Chondrocyte (in vitro differentiated cells): ENCODE measurements at places on chromosomes 1 and 21. TPM values are rescaled to one million over a fixed set of nuclear protein-coding genes. Genes with fewer than 3 reads are reported as not detected.

Gene TSPEAR
- total RNA-seq, result 0.15 to 0.38 TPM in 2 of 3 replicates, not detected in the other

Gene TCHH
- total RNA-seq, result not detected in 3 replicates

Gene IFFO2
- total RNA-seq, result 13.9 to 18.9 TPM (median 18.8 TPM) in 3 replicates

Gene PRR9
- not detected in 3 replicates for total RNA-seq

Gene CRNN
- total RNA-seq, result not detected in 3 replicates

Gene CD84
- total RNA-seq, result not detected in 3 replicates

Gene TDRD10
- total RNA-seq, result 0.17 TPM in 1 of 3 replicates, not detected in the others

Gene MCOLN3
- 0.21 TPM in 1 of 3 replicates, not detected in the others for total RNA-seq

Gene NR1I3
- not detected in 3 replicates for total RNA-seq

Gene HSD11B1
- total RNA-seq, result not detected in 3 replicates

Gene PPIE
- total RNA-seq, result 31.5 to 32.7 TPM (median 32.6 TPM) in 3 replicates

Gene PLPPR5
- not detected in 3 replicates for total RNA-seq

Gene FCER1G
- not detected in 3 replicates for total RNA-seq

Gene FABP3
- 51.8 to 83.8 TPM (median 81.4 TPM) in 3 replicates for total RNA-seq

DNA sequence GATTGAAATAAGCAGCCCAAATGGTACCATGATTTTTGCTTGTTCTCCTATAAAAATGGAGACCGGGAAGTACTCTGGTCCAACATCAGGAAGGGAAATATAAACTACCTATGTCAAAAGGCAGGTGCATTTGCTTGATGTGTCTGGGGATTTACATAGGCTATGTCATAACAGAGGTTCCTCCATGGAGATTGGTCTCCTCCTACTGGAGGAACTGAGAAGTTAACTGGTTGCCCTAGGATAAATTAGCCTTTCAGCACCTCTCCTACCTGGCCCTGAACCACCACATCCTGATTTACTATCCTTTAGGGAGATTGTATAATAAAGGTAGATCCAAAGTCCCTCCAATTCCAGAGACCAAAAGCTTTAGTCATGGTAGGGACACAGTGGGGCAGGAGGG is 1109.3 kb upstream of the B3GALT2 start:
- H3K36me3 ChIP-seq, result no peaks in the 10 kb centered on the region
- no peaks in the 10 kb centered on the region for H3K27me3 ChIP-seq
- DNase-seq, result no peak
- H3K4me3 ChIP-seq, result no peak overlapping the region

GRCh38 chr1:22918644-22919043 is 54.0 kb downstream of the LACTBL1 start:
- no peak for DNase-seq
- H3K4me1 ChIP-seq, result peaks cover 30% of the 10 kb centered on the region
- H3K36me3 ChIP-seq, result peaks cover 10% of the 10 kb centered on the region
- no peaks in the 10 kb centered on the region for H3K27me3 ChIP-seq

GRCh38 chr1:118744420-118744819 is 243.7 kb downstream of the TBX15 start:
- H3K4me3 ChIP-seq, result no peak overlapping the region
- H3K27me3 ChIP-seq, result no peaks in the 10 kb centered on the region
- no peak overlapping the region for H3K27ac ChIP-seq
- DNase-seq, result no peak
- peaks cover 19% of the 10 kb centered on the region for H3K4me1 ChIP-seq

DNA sequence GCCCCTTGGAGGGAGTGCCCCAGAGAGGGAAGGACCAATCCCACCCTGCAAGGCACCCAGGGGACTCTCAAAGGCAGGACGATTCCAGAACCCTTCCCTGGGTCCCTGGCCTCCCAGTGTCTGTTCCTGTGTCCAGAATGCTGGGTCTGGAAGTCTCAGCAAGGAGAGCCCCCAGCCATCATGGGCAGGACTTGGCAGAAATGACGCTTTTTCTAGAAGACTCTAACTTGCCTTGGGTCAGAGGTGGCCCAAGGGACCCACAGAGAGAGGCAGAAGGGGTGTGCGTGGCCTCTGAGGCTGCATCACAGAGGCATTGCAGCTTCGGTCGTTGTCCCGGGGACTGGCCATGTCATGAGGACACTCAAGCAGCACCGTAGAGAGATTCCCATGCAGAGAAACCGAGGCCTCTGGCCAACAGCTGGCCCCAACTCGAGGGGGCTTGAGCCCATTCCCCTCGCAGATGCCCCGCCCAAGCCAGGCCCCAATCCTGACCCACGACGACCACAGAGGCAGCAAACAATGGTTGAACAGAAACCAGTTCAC is 57.8 kb downstream of the WNT9A start:
- H3K4me1 ChIP-seq, result peaks cover 24% of the 10 kb centered on the region
- no peaks in the 10 kb centered on the region for H3K36me3 ChIP-seq
- H3K27ac ChIP-seq, result no peak overlapping the region

- DNase-seq, result no peak
- H3K4me3 ChIP-seq, result no peak overlapping the region
- no peaks in the 10 kb centered on the region for H3K36me3 ChIP-seq
- no peak overlapping the region for H3K27ac ChIP-seq
Observed at GRCh38 chr1:165342168-165342567, 14.3 kb downstream of the LMX1A start.

DNA sequence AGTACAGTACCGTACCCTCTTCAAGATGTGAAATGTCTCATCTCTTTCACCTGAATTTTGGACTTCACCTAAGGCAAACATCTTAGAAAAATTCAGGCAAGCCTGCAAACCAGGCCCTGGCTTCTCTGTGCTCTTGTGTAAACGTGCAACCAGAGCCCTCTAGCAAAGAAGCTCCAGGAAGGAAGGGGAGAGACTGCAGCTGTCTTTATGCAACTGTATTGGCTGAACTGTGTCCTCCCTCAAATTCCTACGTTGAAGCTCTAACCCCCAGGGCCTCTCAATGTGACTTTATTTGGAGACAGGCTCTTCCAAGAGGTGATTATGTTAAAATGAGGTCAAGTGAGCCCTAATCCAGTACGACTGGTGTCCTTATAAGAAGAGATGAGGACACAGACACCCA is 60.3 kb downstream of the SLC45A1 start:
- H3K4me3 ChIP-seq, result no peak overlapping the region
- peaks cover 5% of the 10 kb centered on the region for H3K36me3 ChIP-seq
- peaks cover 55% of the 10 kb centered on the region for H3K4me1 ChIP-seq

DNA sequence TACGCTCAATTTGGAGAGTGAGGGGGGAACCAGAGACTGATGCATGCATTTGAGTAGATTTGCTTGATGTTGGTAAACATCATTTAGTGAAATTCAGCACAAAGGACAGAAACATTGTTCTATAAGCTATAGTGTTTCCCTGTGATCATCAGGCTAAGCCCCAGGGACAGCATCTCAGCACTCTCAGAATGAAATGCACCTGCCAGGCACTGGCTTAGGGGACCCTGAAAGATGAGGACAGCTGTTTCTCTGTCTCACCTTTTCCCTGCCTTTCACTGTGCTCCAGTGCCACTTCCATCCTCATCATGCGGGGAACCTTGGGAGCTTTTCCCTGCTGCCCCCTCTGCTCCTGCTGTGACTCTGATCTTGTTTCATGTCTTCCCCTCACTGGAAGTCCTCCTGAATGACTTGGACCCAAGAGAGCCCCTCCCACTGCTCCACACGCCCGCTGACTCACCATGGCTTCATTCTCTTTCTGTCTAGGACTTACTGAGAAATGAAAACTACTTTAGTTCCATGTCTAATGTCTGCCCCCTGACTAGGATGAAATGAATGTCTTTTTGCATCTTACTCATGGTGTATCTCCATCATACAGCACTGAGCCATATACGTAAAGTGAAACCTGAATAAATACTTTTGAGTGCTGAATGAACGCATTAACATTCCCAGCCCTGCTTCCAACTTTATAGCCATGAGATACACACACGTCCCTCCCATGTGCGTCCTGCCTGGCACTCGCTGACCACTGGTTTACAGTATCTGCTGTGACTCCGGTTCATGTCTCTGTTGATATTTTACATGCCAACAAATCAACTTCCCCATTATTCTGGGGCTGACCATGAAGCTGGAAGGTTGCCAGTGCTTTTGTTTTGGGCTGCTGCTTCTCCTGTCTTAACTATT is 182.0 kb downstream of the PCP4 start:
- H3K27ac ChIP-seq, result no peak overlapping the region
- H3K27me3 ChIP-seq, result peaks cover 1% of the 10 kb centered on the region
- no peak for DNase-seq
- H3K4me1 ChIP-seq, result peaks cover 4% of the 10 kb centered on the region
- no peaks in the 10 kb centered on the region for H3K36me3 ChIP-seq

GRCh38 chr1:116164150-116164549 is 53.0 kb downstream of the MAB21L3 start:
- DNase-seq, result no peak
- peak overlapping the region; percentile 49 for H3K4me3 ChIP-seq
- H3K27ac ChIP-seq, result no peak overlapping the region
- H3K36me3 ChIP-seq, result no peaks in the 10 kb centered on the region

DNA sequence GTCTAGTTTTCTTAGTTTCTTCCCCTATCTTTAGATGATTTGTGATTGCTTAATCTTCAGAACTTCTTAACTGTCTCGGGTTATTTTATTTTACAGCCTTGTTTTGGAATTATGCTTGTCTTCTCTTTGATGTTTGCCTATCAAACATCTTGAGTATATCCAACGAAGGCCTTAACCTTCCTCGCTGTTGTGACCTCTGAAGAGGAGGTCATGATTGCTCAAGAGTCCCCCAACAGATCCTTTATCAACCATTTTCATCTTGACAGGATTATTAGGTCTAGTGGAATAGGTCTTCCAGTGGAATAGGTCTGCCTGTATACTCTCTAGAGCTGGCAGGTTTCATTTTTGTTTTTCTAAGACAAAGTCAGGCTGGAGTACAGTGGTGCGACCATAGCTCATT is 45.7 kb downstream of the UBE4B start:
- peaks cover 9% of the 10 kb centered on the region for H3K36me3 ChIP-seq
- H3K4me3 ChIP-seq, result no peak overlapping the region
- no peaks in the 10 kb centered on the region for H3K27me3 ChIP-seq
- H3K27ac ChIP-seq, result no peak overlapping the region
- DNase-seq, result no peak

DNA sequence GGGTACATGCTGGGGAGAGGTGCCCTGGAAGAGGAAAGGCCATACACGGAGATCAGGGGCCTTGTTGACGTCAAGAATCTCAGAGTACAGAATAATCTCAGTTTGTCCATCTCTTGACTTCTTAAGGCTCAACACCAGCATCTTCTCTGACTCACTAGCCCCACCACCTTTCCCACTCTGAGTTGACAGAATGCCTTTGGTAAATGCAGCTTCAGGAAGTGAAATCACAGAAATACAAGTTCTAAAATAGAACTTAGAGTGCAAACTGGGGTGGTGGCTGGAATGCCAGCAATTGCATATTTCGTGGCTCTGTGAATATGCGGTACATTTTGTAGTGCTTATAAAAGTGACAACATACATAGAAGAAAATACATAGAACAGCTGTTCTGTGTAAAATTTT is 1.6 kb downstream of the COG2 start:
- no peak for DNase-seq
- peaks cover 8% of the 10 kb centered on the region for H3K27me3 ChIP-seq
- H3K27ac ChIP-seq, result peak overlapping the region; percentile 85
- H3K36me3 ChIP-seq, result peaks cover 3% of the 10 kb centered on the region
- peaks cover 36% of the 10 kb centered on the region for H3K4me1 ChIP-seq

GRCh38 chr1:58932859-58933598 is 149.2 kb upstream of the JUN start:
- peaks cover 36% of the 10 kb centered on the region for H3K4me1 ChIP-seq
- H3K36me3 ChIP-seq, result no peaks in the 10 kb centered on the region
- H3K27ac ChIP-seq, result peak overlapping the region; percentile 83
- no peak overlapping the region for H3K4me3 ChIP-seq

DNA sequence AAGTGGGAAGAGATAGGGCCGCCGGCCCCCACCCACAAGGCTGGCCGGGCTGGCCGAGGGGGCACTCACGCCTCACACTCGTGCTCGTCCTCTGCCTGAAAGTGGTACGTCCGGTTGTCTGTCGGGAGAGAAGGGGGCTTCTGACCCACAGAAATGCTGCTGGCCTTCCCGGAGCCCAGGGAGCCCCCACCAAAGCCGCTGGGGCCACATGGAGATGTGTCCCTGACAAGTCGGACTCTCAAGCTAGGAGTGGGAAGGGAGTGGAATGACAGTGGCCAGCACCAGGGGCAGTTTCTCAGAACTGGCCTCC is 12.8 kb upstream of the TCEA3 start:
- DNase-seq, result no peak
- no peaks in the 10 kb centered on the region for H3K27me3 ChIP-seq
- peaks cover 41% of the 10 kb centered on the region for H3K36me3 ChIP-seq
- H3K4me3 ChIP-seq, result no peak overlapping the region
- H3K27ac ChIP-seq, result no peak overlapping the region
- H3K4me1 ChIP-seq, result no peaks in the 10 kb centered on the region

- no peaks in the 10 kb centered on the region for H3K4me1 ChIP-seq
- H3K27ac ChIP-seq, result no peak overlapping the region
- DNase-seq, result no peak
- H3K27me3 ChIP-seq, result no peaks in the 10 kb centered on the region
- H3K4me3 ChIP-seq, result no peak overlapping the region
- H3K36me3 ChIP-seq, result no peaks in the 10 kb centered on the region
Observed at GRCh38 chr1:152932170-152932811, 14.7 kb upstream of the SPRR5 start.

DNA sequence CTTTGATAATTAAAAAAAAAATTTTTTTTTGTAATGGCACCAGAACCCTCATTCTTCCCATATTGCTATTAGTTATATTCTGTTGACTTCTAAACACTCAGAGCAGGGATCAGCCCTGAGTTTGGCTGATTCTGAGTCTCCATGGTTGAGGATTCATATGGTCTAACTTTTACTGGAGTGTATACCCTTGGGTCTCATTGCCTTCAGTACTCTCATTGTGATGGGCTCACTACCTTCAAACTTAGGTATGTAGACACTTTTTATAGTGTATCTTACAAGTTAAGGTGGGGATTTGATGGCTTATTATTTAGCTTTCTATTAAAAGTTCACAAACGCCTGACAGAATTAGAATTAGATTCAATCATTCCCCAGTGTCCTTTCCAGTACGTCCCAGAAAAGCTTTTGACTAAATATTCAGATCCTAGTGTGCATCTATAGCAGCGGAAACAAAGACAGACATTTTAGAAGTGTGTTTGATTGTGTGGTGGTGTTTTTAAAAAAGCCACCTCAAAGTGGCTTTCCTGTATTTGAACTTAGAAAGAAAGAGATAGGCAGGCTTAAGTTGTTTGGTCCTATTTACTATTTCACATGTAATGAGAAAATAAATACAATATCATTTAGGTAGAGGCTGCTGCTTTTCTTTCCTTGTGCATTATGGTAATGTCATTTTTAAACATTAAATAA is 1.4 kb downstream of the MACF1 start:
- H3K27ac ChIP-seq, result peak overlapping the region; percentile 97
- peaks cover 3% of the 10 kb centered on the region for H3K36me3 ChIP-seq
- DNase-seq, result no peak
- H3K4me1 ChIP-seq, result peaks cover 51% of the 10 kb centered on the region

GRCh38 chr21:42471716-42472330 is 24.2 kb downstream of the RSPH1 start:
- DNase-seq, result no peak
- peaks cover 11% of the 10 kb centered on the region for H3K4me1 ChIP-seq
- H3K4me3 ChIP-seq, result no peak overlapping the region
- H3K36me3 ChIP-seq, result no peaks in the 10 kb centered on the region

- DNase-seq, result no peak
- H3K4me1 ChIP-seq, result no peaks in the 10 kb centered on the region
- H3K27ac ChIP-seq, result no peak overlapping the region
- peaks cover 4% of the 10 kb centered on the region for H3K36me3 ChIP-seq
- no peaks in the 10 kb centered on the region for H3K27me3 ChIP-seq
Observed at GRCh38 chr1:225253784-225254183, 174.1 kb downstream of the LBR start.
